Muscle of leg (tissue), 16 donors: ENCODE measurements at places on chromosomes 7 and 10.

GRCh38 chr10:120926611-120927010 lies 75.4 kb downstream of the WDR11 start:
- no peak for DNase-seq

DNA sequence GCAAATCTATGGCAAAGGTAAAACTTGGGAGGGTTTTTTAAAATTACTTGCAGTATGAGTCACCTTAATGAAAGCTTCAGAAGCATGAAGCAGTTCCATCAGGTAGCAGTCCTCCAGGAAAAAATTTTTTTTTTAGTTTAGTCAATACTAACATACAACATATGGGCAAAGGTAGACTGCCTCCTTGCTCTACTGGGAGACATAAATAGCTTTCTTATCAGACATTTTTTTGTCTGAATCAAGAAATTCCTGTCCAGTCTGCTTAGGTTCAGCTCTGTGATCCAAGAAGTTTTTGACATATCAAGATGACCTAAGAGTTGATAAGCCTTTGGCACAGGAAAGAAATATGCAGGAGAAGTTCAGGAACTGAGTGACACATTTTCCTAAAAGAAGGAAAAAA lies 171.5 kb upstream of the TCF7L2 start:
- DNase-seq = no peak

DNA sequence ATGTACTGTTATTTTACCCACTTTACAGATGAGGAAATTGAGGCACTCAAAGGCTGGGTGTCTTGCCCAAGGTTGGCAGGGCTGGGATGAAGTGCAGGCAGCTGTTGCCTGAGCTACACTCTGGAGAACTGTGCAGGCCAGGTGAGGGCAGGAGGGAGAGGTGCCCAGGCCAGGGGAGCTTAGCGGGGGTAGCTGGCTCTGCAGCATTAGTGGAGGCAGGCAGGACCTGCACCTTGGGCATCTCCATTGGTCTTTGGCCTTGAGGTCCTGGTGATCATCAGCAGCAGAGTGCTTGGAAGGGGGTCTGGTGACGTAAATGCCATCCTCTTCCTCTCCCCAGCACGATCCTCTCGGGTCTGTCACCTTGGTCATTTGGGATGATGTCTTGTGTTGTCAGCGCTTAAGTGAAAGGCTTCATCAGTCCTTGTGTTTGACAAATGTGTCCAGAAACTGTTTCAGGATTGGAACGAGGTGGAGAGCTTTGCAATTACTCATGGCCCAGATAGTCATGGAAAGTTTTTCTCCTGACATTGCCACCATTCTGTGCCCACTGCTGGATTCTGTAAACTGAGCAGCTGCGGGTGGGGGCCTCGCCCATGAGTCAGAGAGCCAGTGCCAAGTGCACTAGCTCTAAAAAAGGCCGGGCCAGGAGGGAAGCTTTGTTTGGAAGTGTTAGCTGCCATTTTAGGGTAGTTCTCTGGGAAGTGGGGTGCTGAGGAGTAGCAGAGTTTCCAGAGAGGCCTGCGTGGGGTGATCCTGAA lies 47.6 kb downstream of the TSPAN15 start:
- peak; percentile 58 for DNase-seq

GRCh38 chr10:74194999-74195398 lies 44.0 kb downstream of the ADK start:
- DNase-seq = peak; percentile 90

DNA sequence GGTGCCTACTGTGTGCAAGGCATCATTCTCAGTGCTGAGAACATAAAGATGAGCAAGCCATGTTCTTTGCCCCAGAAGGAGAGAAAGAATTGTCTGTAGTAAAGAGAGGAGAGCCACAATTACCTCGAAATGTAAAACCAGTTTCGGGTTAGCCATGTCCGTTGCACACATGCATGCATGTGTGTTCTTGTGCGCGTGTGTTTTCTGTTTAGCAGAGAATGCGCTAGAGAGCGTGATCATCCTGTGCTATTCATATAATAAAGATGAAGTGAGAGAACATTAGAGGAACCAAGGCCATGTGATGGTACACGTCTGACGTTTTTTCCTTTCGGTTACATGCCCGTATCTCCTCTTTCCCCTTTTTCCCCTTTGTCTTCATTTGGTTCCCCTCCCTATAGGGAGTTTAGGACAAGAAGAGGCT lies 158.2 kb downstream of the CELF2 start:
- DNase-seq = peak; percentile 71

- no peak for DNase-seq
These were observed 14.6 kb downstream of the OPALIN start for GRCh38 chr10:96344178-96344577.

DNA sequence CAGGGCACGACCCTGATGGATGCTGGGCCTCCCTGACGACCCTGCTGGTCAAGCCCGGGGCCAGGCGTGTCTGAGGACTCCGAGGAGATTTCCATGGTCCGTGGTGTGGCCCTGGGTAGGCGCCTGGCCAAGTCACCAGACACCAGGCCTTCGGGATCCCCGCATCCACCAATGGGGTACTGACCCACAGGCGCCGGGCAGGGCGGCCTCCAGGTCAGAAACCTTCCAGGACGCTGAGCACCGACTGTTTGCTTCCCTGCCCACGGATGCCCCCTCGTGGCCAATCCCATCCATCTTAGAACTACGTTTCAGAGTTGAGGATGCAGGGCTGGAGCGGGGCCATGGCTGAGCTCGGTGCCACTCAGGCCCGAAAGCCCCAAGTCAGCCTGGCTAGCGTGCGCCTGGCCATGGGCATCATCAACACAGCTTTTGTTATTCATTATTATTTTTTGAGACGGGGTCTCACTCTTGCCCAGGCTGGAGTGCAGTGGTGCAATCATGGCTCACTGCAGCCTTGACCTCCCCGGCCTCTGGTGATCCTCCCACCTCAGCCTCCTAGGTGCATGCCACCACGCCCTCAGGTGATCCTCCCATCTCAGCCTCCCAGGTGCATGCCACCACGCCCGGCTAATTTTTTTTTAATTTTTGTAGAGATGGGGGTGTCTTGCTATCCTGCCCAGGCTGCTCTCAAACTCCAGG lies 7.1 kb upstream of the AMZ1 start:
- DNase-seq = peak; percentile 75

GRCh38 chr7:2148189-2148588 lies 84.6 kb downstream of the MAD1L1 start:
- DNase-seq = no peak

DNA sequence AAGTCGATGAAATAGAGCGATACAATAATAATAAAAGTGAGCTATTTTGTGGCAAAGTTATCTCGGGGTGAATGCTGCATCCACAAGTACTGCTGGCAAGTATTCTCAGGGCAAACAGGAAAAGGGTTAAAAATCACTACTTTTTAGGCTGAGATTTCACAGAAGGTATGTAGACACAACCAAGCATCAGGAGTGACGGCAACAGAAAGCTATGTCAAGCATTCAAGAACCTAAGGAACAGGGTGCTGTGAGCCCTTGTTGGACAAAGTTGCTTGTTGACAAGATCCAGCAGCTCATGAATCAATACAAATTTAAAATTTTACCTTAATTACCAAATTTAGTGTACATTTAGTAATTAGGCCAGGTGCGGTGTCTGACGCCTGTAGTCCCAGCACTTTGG lies 41.2 kb upstream of the C1QL3 start:
- DNase-seq = no peak

- no peak for DNase-seq
These were observed 31.2 kb downstream of the OSBPL3 start for GRCh38 chr7:24948739-24949138.

- DNase-seq = no peak
These were observed 56.8 kb downstream of the EPDR1 start for GRCh38 chr7:37977243-37977642.

DNA sequence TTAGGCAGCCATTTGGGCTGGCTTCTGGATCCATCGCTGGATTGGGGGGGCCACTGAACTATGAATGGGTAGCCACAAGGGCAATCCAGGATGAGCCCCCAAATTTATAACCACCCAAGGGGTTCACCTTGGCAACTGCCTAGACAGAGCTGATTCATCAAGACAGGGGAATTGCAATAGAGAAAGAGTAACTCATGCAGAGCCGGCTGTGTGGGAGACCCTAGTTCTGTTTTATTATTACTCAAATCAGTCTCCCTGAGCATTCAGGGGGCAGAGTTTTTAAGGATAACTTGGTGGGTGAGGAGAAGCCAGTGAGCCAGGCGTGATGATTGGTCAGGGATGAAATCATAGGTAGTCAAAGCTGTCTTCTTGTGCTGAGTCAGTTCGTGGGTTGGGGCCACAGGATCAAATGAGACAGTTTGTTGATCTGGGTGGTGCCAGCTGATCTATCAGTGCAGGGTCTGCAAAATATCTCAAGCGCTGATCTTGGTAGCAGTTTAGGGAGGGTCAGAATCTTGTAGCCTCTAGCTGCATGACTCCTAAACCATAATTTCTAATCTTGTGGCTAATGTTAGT lies 57.9 kb downstream of the DNAJB9 start:
- DNase-seq = no peak

DNA sequence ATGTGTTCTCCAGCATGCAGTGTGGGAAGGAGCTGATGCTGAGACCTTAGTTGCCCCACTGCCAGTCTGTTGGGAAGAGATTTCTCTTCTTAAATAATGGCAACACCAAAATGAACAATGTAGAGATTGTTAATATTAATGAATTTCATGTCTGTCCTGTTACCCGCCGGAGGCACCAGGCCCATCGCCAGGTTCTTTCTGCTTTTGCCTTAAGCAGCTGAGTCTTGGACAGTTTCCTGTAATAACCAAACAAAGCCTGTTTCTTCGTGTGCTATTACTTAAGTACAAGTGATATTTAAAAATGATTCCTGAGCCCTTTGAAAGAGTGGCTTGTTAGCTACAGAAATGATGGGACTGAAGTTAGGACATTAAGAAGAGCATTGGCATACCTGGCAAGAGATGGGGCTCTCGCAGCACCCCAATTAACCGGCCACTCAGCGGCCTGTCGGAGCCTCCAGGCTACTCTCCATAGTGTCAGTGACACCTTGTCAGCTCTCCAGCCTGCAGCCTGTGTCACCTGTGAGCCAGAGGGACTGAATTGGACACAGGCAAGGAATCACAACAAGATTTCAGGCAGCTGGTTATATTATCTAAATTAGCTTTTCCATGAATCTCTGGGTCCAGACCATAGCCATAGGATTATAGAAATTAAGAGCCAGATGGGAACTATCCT lies 142.0 kb downstream of the CELF2 start:
- DNase-seq = no peak

- DNase-seq = no peak
These were observed 166.4 kb downstream of the MLLT10 start for GRCh38 chr10:21700474-21700873.

DNA sequence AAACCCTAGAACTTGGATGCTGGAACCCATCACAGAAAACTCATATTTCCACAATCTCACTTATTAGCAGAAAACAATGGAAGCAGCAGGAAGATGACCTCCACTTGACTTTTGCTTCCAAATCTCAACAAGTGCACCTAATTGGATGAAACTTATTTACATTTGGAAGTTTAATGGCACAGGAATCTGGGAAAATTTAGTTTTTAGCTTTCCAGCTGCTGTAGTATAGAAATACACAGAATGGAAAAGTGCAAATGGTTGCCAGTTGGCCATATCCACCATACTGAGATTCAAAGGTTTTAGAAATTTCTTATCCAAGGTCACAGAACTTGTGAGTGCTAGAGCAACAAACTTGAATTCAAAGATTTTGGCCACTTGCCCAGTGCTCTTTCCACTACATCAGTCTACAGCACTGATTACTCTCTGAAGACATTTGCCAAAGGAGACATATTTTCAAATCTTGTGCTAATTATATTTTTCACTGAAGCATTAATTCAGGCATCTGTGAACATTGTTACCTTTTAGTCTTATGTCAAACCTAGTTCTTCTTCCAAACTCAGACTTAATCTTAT lies 9.3 kb upstream of the AHR start:
- peak; percentile 87 for DNase-seq

DNA sequence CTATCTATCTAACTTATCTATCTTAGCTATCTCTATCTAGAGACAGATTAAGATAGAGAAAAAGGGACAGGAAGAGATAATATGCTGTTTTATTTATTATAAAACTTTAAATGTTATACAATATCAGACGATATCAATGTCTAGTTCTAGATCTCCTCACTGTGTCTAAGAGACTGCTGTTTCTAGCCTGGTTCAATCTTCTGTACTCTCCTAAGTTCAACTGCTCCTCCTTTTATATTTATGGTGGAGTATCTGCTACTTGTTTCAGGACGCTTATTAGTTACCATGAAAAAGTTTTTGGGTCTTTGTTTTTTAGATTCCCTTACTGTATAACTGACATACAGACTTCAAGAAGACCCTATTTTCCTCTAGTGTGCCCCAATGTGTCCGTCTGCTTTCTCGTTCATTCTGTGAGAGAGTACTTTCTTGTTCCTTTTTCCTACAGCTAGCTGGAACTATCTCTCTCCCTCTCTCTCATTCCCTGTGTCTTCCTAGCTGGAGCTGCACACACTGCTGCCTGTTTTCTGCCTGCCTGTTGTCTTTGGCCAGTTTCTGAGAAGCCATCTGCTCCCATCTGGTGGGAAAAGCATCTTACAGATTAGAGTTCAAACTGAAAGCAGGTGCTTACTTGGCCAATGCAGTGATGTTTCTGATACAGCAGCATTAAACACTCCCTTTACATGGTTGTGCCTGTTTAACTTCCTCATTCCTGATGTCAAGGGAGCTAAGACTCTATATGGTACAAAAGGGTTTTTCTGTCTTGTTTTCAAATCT lies 49.4 kb upstream of the ARL4A start:
- peak; percentile 64 for DNase-seq

DNA sequence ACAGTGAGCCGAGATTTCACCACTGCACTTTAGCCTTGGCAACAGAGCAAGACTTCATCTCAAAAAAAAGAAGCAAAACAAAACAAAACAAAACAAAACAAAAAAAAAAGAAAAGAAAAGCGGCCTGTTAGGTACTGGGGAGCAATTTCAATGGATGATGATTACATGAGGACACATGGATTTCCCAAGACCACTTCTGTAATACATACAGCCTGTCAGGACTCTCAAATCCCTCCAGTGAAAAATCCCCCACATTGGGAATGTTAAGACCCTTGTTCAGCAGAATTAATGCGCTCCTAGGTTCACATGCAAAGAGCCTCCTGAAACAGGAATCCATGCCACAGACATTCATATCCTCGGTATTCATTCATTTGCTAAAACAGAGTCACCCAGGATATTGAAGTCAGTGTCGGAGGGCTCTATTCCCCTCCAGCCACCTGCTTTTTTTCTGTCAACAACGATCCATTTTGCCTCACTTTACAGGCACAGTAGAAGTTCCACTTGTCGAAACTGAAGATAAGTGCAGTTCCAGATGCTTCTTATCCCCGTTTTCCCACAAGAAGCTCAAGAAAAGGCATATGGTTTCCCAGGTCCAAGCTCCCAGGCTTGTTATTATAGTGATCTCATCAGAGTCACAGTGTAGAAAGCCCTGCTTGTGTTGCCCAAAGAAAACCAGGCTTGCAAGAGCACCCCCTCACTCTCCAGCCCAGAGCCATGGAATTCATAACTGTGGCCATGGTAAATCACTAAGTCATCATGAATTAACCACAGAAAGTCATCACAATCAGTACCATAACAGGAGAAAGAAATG lies 20.2 kb downstream of the SLC16A12 start:
- DNase-seq = peak; percentile 57

GRCh38 chr7:136064081-136064480 lies 86.9 kb upstream of the MTPN start:
- no peak for DNase-seq

- no peak for DNase-seq
These were observed 146.6 kb downstream of the SH3PXD2A start for GRCh38 chr10:103708627-103709288.
